ENCODE measurements at places on chromosomes 13 and 19. TPM values are rescaled to one million over a fixed set of nuclear protein-coding genes. Genes with fewer than 3 reads are reported as not detected.

Gene APOC4
- total RNA-seq: not detected

Gene PLPP2
- total RNA-seq: not detected

Gene CPAMD8
- 1.7 TPM for total RNA-seq

Gene TTC9B
- not detected for total RNA-seq

Gene SIGLEC11
- total RNA-seq: not detected

Gene ZNF528
- 12.7 TPM for total RNA-seq

Gene PSG1
- not detected for total RNA-seq

Gene FUT2
- not detected for total RNA-seq

All from activated naive CD4-positive, alpha-beta T cell treated with anti-CD3 and anti-CD28 coated beads, Interleukin-2, amount 10 ng/mL, durations not matched to agents 5 hours and 36 hours (primary cell).